ENCODE measurements at places on chromosomes 12 and 14. TPM values are rescaled to one million over a fixed set of nuclear protein-coding genes. Genes with fewer than 3 reads are reported as not detected.

Gene LRTM2
- total RNA-seq = 14.6 TPM

GRCh38 chr12:96233939-96234461, 39.8 kb downstream of the ELK3 start:
- DNase-seq = peak; percentile 70
- H3K4me1 ChIP-seq = peaks cover 25% of the 10 kb centered on the region
- H3K27me3 ChIP-seq = peaks cover 8% of the 10 kb centered on the region
- H3K4me3 ChIP-seq = no peak overlapping the region
- no peaks in the 10 kb centered on the region for H3K36me3 ChIP-seq
- peak overlapping the region; percentile 62 for H3K27ac ChIP-seq

GRCh38 chr12:108457006-108457733, 57.9 kb upstream of the FICD start:
- H3K27me3 ChIP-seq = no peaks in the 10 kb centered on the region
- no peak overlapping the region for H3K27ac ChIP-seq
- H3K36me3 ChIP-seq = no peaks in the 10 kb centered on the region

Gene GLRX5
- total RNA-seq = 38.9 TPM

- DNase-seq = no peak
- peaks cover 29% of the 10 kb centered on the region for H3K4me1 ChIP-seq
- H3K27ac ChIP-seq = no peak overlapping the region
- no peaks in the 10 kb centered on the region for H3K36me3 ChIP-seq
These were observed 7.7 kb downstream of the FAM222A start for GRCh38 chr12:109721276-109721675.

Data from glutamatergic neuron (in vitro differentiated cells).